ENCODE measurements at places on chromosomes 4 and X. TPM values are rescaled to one million over a fixed set of nuclear protein-coding genes. Genes with fewer than 3 reads are reported as not detected.

The PRIMPOL gene
- total RNA-seq, result 9.3 TPM

The PRDM5 gene
- 2.4 TPM for total RNA-seq

The PLCXD1 gene
- total RNA-seq, result 25.7 TPM

The MAGEA9B gene
- total RNA-seq, result not detected

The TASL gene
- not detected for total RNA-seq

The PSMD10 gene
- total RNA-seq, result 102 TPM

The P2RY8 gene
- total RNA-seq, result not detected

The SSX4 gene
- total RNA-seq, result not detected

The SYP gene
- 0.47 TPM for total RNA-seq

The MAGEB1 gene
- not detected for total RNA-seq

The ATOH1 gene
- total RNA-seq, result not detected

The F9 gene
- not detected for total RNA-seq

The C4orf46 gene
- total RNA-seq, result 13.1 TPM
